ENCODE measurements at places on chromosomes 4 and X.

DNA sequence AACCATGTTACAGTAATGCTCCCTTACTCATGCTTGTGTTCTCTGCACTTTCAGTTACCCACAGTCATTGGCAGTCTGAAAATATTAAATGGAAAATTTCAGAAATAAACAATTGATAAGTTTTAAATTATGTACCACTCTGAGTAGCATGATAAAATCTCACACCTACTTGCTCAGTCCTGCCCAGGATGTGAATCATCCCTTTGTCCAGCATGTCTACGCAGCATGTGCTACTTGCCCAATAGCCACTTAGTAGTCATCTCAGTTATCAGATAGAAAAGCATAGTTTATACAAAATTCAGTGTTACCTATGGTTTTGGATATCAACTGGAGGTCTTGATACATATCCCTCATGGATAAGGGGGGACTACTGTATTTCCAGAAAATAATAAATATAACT is 577.1 kb downstream of the GALNTL6 start:
- H3K27me3 ChIP-seq, result no peaks in the 10 kb centered on the region
- DNase-seq, result no peak
- no peak overlapping the region for H3K4me3 ChIP-seq
- no peaks in the 10 kb centered on the region for H3K36me3 ChIP-seq
- H3K4me1 ChIP-seq, result no peaks in the 10 kb centered on the region
- H3K27ac ChIP-seq, result no peak overlapping the region

GRCh38 chr4:145293658-145294057 is 113.3 kb upstream of the OTUD4 start:
- no peak for DNase-seq
- H3K36me3 ChIP-seq, result no peaks in the 10 kb centered on the region
- no peaks in the 10 kb centered on the region for H3K4me1 ChIP-seq
- no peak overlapping the region for H3K4me3 ChIP-seq
- peaks cover 11% of the 10 kb centered on the region for H3K27me3 ChIP-seq
- H3K27ac ChIP-seq, result no peak overlapping the region

DNA sequence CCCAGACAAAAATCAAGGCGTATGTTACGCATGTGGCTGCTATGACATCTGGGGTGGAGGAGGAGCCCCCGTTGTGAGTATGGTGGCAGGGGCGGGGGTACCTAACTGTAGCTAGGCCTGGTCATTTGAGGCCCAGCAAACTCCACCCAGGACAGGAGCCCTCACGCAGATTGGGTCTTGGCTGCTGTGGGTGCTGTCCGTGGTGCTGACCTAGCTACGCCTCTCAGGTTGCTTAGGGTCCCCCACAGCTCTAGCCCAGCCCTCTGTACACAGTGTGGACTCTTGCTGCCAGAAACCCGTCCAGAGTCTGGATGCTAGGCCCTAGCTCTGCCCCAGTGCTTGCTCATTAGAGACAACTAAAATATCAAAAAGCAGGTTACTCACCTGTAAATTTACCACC is 146.7 kb upstream of the PSAPL1 start:
- no peaks in the 10 kb centered on the region for H3K27me3 ChIP-seq
- no peak overlapping the region for H3K4me3 ChIP-seq
- peaks cover 10% of the 10 kb centered on the region for H3K36me3 ChIP-seq
- no peaks in the 10 kb centered on the region for H3K4me1 ChIP-seq

GRCh38 chr4:123649645-123650391 is 253.2 kb downstream of the SPRY1 start:
- no peak for DNase-seq
- peaks cover 21% of the 10 kb centered on the region for H3K4me1 ChIP-seq
- no peaks in the 10 kb centered on the region for H3K36me3 ChIP-seq
- peak overlapping the region; percentile 29 for H3K4me3 ChIP-seq

- H3K36me3 ChIP-seq, result no peaks in the 10 kb centered on the region
- H3K27ac ChIP-seq, result no peak overlapping the region
- H3K4me1 ChIP-seq, result peaks cover 22% of the 10 kb centered on the region
- H3K4me3 ChIP-seq, result no peak overlapping the region
Measured at GRCh38 chr4:81049907-81050306, 19.4 kb downstream of the BMP3 start.

GRCh38 chr4:53705151-53705764 is 114.0 kb upstream of the LNX1 start:
- H3K4me1 ChIP-seq, result peaks cover 54% of the 10 kb centered on the region
- DNase-seq, result peak; percentile 23
- H3K27ac ChIP-seq, result peak overlapping the region; percentile 68
- peaks cover 10% of the 10 kb centered on the region for H3K36me3 ChIP-seq

DNA sequence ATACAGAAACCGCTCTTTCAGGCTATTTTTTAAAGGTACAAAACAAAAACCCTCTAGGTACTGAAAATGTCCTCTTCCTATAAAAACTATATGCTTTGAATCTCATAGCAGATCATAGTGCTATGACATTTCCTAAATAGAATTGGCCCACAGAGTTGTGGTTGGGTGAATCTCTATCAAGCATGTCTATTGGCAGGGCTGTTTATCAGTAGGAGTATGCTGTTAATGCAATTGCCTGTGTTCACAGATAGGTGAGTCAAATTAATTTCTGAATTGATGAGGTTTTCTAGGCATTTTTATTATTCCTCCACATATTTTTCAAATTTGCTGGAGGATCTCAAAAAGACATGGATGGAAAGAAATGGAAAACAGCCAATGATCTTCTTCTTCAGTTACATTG is 73.9 kb downstream of the QRFPR start:
- no peak overlapping the region for H3K4me3 ChIP-seq
- H3K36me3 ChIP-seq, result no peaks in the 10 kb centered on the region
- H3K27ac ChIP-seq, result peak overlapping the region; percentile 47
- no peak for DNase-seq
- peaks cover 5% of the 10 kb centered on the region for H3K4me1 ChIP-seq

- H3K36me3 ChIP-seq, result peaks cover 10% of the 10 kb centered on the region
- H3K4me3 ChIP-seq, result peak overlapping the region; percentile 81
- no peaks in the 10 kb centered on the region for H3K27me3 ChIP-seq
- no peak for DNase-seq
- peaks cover 11% of the 10 kb centered on the region for H3K4me1 ChIP-seq
Measured at GRCh38 chrX:15853586-15854079, 980 bp downstream of the AP1S2 start.

DNA sequence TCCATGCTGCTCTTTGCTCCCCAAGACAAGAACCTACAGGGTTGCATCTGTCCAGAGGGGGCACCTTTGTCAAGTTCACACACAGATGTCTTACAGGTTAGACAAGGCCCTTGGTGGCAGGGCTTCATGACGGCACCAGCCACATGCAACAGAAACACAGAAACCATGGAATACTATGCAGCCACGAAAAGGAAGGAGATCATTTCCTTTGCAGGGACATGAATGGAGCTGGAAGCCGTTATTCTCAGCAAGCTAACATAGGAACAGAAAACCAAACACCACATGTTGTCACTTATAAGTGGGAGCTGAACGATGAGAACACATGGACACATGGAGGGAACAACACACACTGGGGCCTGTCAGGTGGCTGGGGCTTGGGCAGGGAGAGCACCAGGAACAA is 85.1 kb upstream of the NDP start:
- H3K27ac ChIP-seq, result no peak overlapping the region
- DNase-seq, result no peak
- H3K4me3 ChIP-seq, result no peak overlapping the region
- H3K4me1 ChIP-seq, result no peaks in the 10 kb centered on the region
- peaks cover 12% of the 10 kb centered on the region for H3K27me3 ChIP-seq
- no peaks in the 10 kb centered on the region for H3K36me3 ChIP-seq

DNA sequence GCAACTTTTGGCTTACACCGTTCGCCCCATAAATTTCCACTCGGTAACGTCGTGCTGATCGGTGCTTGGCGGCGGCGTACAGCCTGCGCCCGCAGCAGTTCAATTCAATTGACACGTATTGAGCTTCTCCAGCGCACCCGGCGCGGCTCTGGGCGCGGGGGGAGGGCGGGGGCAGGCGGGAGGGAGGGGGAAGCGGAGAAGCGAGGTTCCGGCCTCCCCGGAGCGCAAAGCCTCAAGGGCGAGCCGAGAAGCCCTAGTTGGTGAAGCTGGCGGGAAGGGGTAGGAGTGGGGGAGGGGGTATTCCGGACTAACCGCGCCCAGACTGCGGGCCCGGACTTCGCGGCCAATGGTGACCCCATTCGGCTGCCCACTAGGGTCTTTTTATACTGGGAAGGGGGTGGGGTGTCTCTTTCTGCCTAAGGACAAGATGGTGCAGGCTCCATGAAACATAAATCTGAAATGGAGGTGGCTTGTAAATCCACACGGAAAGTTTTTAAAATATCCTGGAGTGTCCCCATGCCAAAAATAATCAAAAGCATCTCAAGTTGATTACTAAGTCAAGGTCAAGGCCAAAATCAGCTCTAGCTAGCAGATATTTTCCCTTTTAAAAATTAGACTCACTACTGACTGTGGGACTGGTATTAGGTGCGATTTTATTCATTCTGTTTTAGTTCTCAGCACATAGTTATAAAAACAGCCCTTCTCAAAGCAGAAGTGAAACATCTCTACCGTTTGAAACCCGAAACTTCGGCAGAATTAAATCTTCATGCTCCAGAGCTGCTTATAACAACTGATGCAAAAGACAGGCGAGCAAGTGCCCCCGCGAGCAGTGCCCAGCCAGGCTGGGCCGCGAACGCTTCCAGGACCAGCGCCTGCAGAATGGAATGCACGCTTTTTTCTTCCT is 1.5 kb upstream of the BCOR start:
- H3K27ac ChIP-seq, result peak overlapping the region; percentile 98
- peak overlapping the region; percentile 88 for H3K4me3 ChIP-seq
- peak; percentile 50 for DNase-seq
- H3K4me1 ChIP-seq, result peaks cover 13% of the 10 kb centered on the region

DNA sequence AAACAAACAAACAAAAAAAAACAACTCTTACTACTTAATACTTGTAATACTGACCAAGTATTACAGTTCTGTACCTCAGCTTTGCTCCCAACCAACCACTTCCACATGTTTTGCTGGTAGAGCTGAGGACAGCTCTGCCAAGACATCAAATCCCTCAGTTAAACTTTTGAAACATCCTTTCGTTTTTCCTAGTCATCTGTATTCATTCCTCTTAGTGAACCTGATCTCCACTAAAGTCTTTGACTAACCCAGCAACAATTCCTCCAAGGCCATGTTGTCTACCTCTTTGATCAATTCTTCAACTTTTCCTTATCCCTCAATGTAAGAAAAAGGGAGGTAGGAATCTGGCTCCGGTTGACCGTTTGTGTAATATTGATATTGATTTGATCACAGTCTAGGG is 247.5 kb downstream of the ARHGAP24 start:
- H3K27ac ChIP-seq, result no peak overlapping the region
- no peak for DNase-seq
- peaks cover 31% of the 10 kb centered on the region for H3K36me3 ChIP-seq
- no peaks in the 10 kb centered on the region for H3K27me3 ChIP-seq
- peaks cover 27% of the 10 kb centered on the region for H3K4me1 ChIP-seq

- peaks cover 21% of the 10 kb centered on the region for H3K4me1 ChIP-seq
- peak overlapping the region; percentile 88 for H3K4me3 ChIP-seq
- DNase-seq, result peak; percentile 50
- peaks cover 5% of the 10 kb centered on the region for H3K36me3 ChIP-seq
Measured at GRCh38 chrX:53093177-53093655, 726 bp upstream of the KANTR start.

GRCh38 chr4:168421671-168422070 is 58.6 kb downstream of the DDX60L start:
- DNase-seq, result no peak
- no peaks in the 10 kb centered on the region for H3K27me3 ChIP-seq
- peaks cover 8% of the 10 kb centered on the region for H3K4me1 ChIP-seq
- peak overlapping the region; percentile 57 for H3K4me3 ChIP-seq

GRCh38 chrX:111131572-111131971 is 35.6 kb downstream of the PAK3 start:
- no peak overlapping the region for H3K4me3 ChIP-seq
- H3K4me1 ChIP-seq, result no peaks in the 10 kb centered on the region
- H3K27ac ChIP-seq, result no peak overlapping the region
- H3K36me3 ChIP-seq, result no peaks in the 10 kb centered on the region
- DNase-seq, result no peak

- no peak for DNase-seq
- peaks cover 15% of the 10 kb centered on the region for H3K27me3 ChIP-seq
- no peaks in the 10 kb centered on the region for H3K4me1 ChIP-seq
- H3K4me3 ChIP-seq, result no peak overlapping the region
- no peaks in the 10 kb centered on the region for H3K36me3 ChIP-seq
- no peak overlapping the region for H3K27ac ChIP-seq
Measured at GRCh38 chrX:135213200-135213844, 38.5 kb upstream of the ETDA start.

- peak within 1 kb of the TSS; percentile 99 for H3K27ac ChIP-seq
- peaks cover 9% of the 10 kb centered on the region for H3K4me1 ChIP-seq
- H3K4me3 ChIP-seq, result peak within 1 kb of the TSS; percentile 99
- DNase-seq, result peak; percentile 82
- H3K27me3 ChIP-seq, result no peaks in the 10 kb centered on the region
- no peaks in the 10 kb centered on the region for H3K36me3 ChIP-seq
Measured at GRCh38 chrX:109536439-109537323, at the start of gene NXT2. NXT2 (plus strand) TSS chrX:109536844; CDS start chrX:109537007, 163 bp downstream.

- no peaks in the 10 kb centered on the region for H3K4me1 ChIP-seq
- H3K4me3 ChIP-seq, result no peak overlapping the region
- no peak overlapping the region for H3K27ac ChIP-seq
- no peaks in the 10 kb centered on the region for H3K27me3 ChIP-seq
- no peaks in the 10 kb centered on the region for H3K36me3 ChIP-seq
Measured at GRCh38 chr4:41512136-41512535, 25.8 kb upstream of the LIMCH1 start.

DNA sequence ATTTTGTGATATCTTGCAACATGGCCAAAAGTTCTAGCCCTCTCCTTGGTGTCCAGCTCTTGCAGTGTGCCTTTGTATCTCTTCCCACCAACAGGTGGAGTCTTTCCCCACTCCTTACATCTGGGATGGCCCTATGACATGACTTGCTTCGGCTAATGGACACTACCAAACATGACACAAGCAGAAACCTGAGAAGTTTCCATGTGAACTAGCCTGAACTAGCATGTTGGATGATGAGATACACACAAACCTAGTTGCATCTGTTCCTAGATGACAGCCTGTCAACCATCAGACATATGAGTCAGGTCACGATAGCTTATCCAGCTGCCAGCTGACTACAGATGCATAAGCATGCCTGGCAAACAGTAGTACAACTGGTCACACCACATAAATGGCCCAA is 207.5 kb upstream of the FTHL17 start:
- no peak overlapping the region for H3K27ac ChIP-seq
- DNase-seq, result no peak

DNA sequence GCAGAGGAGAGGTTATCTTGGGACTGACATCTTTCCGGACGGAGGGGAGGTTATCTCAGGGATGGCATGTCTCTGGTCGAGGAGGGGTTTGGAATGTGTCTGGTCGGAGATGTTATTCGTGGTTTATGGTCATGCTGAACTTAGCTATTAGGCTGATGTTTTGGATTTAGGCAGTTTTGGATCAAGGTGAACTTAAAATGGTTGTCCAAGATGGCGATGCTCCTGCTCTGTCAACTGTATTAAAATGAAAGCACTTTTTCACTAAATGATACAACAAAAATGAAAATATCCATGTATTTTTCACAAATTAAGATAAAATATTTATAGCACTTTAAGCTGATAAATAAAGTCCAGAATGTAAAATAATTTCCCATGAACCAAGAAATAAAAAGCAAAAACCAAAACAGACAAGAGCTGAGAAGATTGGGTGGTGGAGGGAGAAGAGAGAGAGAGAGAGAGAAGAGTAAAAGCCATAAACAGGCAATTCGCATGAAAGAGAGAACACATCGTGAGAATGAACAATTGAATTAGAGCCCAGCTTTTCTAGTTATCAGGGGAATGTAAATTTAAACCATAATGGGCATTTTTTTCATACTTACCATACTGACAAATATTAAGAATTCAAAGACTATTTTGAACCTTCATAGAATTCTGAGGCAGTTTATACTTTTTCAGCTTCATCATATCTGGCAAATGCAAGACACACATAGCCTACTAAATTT is 2236.0 kb upstream of the AGA start:
- no peaks in the 10 kb centered on the region for H3K4me1 ChIP-seq
- no peaks in the 10 kb centered on the region for H3K27me3 ChIP-seq
- no peak overlapping the region for H3K27ac ChIP-seq
- H3K36me3 ChIP-seq, result no peaks in the 10 kb centered on the region
- DNase-seq, result no peak
